ENCODE measurements at places on chromosomes 3 and 15.

DNA sequence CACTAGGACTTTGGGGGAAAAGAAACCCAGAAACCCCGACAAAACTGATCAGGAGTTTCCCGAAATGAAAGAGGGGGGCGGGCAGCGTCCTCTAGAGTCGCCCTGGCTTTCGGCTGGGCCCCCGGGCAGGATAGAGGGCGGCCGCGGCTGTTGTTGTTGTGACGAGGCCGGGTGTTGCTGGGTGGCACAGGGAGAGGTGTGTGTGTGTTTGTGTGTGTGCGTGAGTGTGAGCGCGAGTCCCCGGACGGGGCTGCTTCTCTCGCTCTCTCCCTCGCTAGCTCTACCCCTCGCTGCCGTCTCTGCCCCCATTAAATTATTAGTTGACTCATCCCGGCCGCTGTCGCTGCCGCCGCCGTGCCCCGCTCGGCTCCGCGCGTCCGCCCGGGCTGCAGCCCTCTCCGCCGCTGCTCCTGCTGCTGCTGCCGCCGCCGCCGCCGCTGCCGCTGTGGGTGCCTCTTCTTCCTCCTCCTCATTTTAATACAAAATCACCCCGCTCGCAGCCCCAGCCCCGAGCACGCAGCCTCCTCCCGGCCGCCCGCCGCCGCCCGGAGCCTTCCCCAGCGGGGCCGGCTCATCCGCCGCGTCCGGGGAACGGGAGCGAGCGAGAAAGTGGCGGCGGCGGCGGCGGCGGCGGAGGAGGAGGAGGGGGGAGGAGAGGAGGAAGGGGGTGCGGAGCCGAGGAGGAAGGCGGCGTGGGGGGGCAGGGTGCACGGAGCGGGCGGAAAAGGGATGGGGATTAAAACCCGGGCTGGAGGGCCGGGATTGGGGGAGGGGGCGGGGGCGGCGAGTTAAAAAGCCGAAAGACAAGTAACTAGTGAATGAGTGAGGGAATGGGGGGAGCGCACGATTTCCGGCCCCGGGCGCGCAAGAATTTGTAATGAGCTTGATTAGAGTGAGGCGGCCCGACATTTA is at the start of gene SATB1:
TSS of gene SATB1 (minus strand) at position 611 of the 912 bp plus-strand sequence. CDS start 4,372 bp downstream, outside the sequence.
- peak; percentile 47 for DNase-seq

DNA sequence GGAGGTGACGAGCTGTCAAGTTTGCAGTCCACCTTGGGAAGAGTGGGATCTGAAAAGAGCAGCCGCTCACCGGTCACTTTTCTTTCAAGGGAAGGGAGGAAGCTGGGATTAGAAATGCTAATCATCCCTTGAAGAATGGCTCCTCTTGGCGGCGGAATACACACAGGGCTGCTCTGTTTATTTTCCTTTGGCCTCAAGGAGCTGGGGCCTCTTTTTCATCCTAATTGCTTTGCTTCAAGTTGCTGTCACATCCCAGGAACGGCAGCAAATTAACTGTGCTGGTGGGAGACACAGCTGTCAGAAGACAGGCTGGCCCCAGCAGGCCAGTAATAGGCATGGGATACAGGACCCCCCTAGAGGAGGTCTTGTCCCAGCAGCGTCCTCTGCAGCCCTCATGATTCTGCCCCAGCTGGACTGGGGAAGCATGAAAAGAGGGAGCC is 6.7 kb downstream of the KBTBD13 start:
- DNase-seq, result no peak

DNA sequence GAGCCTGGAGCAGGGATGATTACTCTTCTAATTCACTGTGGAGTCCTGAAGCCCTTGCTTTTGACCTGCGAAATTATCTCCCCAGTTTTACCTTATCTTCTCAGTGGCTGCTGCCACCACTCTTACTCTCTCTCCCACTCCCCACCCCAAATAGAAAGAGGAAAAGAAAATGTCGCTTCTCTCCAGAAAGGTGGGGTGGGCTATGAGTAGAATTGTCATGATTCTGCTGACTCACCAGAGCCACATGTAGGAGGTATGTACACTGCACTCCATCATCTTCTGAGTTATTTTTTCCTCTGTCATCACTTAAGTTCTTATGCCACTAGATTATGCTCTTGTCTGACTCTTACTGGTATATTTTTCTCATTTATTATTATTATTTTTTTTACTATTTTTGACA is 43.9 kb upstream of the TMEM158 start:
- DNase-seq, result no peak

- no peak for DNase-seq
These were observed 10.3 kb downstream of the GK5 start for GRCh38 chr3:142215106-142215505.

- DNase-seq, result no peak
These were observed 215.5 kb upstream of the RORA start for GRCh38 chr15:61444585-61444984.

DNA sequence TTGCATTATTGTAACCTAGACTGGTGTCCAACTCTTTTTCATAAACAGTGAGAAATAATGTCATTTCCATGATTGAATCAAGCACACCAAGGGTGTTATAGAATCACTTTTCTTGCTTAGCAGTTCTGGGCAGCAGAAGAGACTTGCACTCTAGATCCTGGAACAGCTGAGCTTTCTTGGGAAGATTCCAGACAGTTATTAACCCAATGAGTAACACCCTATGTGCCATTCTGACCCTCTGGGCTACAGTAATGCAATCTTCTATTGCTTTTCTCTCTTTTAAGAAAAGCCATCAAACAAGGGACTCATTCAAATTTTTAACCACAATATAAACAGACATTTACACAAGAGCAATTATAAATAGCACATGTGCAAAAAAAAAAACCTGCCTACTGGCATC is 39.3 kb upstream of the USP3 start:
- no peak for DNase-seq

GRCh38 chr3:66602237-66602636 is 101.4 kb upstream of the LRIG1 start:
- DNase-seq, result no peak

DNA sequence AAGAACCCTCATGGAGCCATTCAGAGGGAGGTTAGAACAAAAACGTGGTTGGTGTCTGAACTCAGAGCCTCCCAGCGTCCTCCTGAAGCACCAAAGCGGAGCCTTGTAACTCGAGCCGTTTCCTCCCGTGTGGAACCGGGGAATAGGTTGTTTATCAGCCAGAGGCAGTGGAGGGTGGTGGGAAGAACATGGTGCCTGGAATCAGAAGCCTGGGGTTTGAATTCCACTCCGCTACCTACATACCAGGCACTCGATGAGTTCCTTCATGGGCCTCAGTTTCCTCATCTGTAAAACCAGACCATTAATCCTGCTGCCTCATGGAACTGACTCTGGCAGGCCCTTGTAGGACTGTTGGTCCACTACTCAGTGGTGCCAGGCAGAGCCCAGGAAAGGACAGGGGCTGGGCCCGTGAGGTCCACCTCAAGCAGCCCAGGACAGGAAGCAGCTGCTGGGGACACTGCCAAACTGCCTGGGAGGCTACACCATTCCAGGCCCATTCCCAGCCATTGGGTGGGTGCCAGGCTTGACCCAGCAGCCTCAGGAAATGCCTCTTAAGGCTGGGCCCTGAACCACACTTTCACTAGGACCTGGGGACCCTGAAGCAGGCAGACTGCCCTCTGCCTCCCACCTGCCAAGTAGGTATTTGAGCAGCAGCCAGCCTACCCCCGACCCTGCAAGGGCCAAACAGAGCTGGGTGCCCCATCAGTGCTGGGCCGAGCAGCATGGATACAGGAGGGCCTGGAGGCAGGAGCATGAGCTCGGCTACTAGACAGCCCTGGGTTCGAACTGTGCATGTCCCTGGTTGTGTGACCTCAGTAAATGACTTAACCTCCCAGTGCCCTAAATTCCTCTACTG is 33.4 kb downstream of the PRKCD start:
- no peak for DNase-seq

- DNase-seq, result no peak
These were observed 180.5 kb downstream of the RSL24D1 start for GRCh38 chr15:55016225-55016624.

- DNase-seq, result no peak
These were observed 80.4 kb downstream of the IQSEC1 start for GRCh38 chr3:12992629-12993516.

DNA sequence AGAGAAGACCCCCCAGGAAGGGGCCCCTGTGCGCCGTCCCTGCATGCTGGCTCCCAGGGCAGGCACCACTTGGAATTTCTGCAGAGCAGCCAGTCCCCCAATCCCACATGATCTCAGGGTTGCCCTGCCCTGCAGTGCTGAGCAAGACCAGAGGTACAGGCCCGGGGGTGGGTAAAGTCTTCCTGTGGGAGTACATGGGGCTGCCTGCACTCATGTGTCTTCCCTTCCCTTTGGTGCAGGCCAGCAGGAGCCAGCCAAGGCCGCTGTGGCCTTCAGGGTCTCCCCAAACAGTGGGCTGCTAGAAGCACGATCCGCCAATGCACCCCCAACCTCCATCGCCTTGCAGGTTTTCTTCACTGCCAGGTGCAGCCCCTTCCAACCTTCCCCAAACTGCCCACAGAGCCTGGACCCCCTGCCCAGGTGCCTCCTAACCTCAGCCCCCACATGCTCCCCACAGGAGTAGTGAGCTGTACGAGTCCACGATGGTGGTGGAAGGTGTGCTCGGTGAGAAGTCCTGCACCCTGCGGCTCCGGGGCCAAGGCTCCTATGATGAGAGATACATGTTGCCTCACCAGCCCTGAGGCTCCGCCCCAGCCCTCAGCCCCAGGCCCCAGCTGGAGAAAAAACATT is 15.0 kb downstream of the ACAA1 start:
- no peak for DNase-seq

- DNase-seq, result no peak
These were observed 62.6 kb upstream of the IQSEC1 start for GRCh38 chr3:13135811-13136321.

DNA sequence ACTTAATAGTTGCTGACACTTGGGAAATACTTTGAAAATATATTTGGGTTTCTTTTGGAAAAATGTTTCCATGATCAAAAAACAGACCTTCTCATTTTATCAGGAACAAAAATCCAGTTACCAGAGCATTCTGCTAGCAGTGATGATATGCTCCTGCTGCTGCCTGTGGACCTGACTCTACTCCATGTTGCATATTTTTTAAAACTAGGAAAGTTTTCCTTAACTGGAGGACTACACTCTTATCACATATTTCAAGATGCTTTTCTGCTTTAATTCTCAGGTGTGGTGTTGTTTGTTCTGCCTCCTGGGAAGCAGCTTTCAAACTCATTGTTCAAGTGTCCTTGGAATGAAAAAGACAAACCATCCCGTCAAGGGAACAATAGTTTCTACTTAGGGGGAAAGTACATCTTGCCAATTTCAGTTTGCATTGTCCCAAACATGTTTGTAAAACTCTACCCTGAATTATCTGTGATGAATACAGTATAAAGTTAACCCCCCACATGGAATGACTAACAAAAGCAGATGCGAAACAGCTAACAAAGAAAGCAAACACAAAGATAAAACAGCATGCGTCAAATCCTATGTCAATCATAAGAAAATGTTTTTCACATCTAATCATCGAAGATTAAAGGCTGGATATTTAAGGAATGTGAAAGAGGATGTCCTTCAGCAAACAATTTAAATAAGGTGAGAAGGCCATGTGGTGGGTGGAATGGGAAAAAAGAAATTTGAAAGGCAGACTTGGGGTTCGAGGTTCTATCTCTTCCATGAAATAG is 40.1 kb upstream of the PSMD6 start:
- DNase-seq, result no peak

- DNase-seq, result no peak
These were observed 10.1 kb downstream of the RNF123 start for GRCh38 chr3:49699281-49699979.

DNA sequence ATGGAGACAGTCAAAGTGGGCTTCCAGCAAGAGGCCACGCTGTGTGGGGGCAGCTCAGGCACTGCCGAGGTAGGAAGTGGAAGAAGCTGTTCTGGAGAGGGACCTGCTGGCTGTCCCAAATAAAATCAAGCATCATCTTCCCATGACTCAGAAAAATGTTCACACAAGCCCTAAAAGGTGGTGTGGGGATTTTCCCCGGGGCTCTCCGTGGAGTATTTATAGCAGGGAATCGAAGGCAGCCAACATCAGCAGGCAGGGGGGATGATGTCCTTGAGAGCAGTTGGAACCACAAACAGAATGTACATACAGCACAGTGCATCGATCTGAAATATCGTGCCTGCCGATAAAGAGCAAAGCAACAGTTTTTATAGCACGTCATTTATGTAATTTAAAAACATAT is 27.6 kb downstream of the PRR23E start:
- DNase-seq, result no peak

DNA sequence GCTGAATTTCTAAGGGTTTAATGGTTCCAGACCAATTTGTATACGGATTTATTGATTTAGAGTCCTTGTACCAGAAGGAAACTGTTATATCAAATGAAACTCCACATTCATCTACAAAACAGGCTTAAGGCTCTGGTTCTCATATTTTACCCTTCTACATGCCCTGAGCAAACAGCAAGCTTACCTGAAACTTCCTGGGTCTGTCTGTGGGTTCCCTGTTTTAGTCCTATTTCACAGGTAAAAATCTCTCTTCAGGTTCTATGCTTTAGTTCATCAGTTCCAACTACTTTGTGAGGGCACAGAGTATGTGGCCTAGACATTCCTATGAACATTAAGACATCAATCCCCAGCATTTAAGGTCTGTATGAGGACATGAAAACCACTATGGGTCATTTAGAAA is 57.7 kb downstream of the RFX7 start:
- DNase-seq, result no peak

- no peak for DNase-seq
These were observed 217.6 kb downstream of the TPRG1 start for GRCh38 chr3:189389346-189389745.

- no peak for DNase-seq
These were observed 138.9 kb downstream of the IGF1R start for GRCh38 chr15:98787194-98787593.

DNA sequence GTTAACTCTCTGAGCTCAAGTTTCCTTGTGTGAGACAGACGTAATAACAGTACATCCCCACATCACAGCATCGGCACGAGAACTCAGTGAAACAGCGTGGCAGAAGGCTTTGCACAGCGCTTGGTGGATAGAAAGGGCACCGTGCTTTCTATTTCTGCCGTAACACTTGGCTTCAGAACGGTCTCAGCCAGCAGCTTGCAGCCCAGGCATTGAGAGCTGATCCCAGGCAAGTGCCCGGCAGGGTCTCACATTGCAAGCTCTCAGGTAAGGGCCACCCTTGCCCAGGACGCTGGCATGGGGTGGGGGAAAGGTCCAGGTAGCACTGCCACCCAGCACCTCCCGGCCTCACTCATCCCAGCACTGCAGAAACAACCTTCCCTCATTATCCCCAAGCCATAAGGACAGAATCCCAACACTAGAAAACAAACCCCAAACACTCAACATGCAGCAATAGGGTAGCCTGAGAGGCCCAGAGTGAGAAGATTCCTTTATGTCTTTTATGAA is 70.5 kb upstream of the ITGA11 start:
- DNase-seq, result no peak

DNA sequence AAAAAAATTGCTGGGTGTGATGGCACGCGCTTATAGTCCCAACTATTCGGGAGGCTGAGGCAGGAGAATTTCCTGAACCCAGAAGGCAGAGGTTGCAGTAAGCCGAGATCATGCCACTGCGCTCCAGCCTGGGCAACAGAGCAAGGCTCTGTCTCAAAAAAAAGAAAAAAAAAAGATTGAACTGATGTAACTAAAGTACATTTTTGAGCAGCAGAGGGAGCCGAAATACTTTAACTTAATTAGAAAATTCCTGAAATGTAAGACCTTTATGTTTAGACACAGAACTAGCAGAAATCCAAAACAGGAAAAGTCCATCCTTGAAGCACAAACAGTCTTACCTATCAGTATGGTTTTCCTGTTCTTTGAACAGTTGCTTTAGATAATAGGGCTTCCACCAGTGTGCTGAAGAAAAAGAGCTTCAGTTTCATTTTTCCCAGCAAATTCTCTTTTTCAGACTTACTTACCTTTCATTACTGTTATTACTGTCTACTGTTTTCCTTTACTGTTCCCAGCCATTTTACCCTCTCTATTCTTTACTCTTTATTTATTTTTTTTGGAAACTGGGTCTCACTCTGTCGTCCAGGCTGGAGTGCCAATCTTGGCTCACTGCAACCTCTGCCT is 33.4 kb upstream of the ZNF609 start:
- no peak for DNase-seq
